ENCODE measurements at places on chromosomes 3 and 15.

DNA sequence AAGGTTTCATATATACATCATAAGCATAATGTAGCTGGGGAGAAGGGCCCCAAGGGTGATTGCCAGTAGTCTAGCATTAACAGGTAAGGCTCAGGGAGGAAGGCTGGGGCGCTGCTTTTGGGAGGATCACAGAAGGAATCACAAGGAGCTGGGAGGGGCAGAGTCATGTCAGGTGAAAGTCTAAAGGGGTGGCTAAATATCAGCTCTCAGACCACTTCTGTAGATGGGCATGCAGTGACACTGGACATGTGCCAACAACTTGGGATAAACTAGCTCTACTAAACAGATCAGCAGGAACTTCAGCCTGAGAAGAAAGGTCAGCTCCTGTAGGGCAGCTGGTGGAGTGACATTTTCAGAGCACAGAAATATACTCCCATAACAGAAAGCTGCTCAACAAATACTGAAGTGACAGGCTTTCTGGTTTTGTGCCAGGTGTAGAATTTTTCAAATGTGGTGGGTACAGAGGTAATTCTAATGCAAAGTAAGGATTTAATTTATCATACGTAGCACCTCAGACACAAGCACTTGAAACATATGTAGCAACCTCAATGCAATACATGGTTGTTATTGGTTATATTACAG, 79.4 kb downstream of the PEX5L start:
- no peak for DNase-seq

GRCh38 chr15:51367322-51367976, 26.0 kb downstream of the GLDN start:
- DNase-seq, result no peak

GRCh38 chr3:165502707-165503106, 306.5 kb upstream of the SLITRK3 start:
- DNase-seq, result no peak

DNA sequence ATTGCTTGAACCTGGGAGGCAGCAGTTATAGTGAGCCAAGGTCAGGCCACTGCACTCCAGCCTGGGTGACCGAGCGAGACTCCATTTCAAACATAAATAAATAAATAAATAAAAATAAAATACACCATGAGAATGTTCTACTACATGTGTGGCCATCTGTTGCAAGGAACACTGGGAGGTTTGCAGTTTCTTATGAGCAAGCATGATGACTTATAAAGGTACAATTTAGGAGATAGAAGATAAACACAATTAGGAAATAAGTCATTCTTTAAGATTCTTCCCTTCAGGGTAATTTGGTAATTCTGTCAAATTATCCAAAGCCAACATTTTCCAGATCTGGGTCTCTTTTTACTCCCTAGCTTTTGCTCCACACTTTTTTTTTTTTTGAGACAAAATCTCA, 13.4 kb downstream of the HTR3C start:
- peak; percentile 55 for DNase-seq

DNA sequence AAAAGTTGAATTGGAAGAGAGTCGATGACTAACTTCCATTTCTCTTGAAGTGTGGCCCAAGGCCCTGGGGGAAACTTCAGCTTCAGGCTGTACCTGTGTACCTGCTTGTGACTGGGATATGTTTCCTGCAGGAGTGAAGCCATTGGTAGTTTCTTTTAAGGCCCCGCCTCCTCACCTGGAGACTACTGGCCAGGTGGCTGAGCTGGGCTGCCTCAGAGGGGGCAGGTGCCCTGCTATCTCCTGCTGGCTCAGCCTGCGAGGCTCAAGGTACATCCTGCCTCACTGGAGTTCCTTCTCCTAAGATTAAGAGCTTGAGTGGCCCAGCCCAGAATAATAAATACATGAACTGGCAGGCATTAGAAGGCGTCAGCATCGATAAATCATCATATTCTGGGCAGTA, 121.6 kb upstream of the ROPN1 start:
- no peak for DNase-seq

GRCh38 chr3:97821287-97821773, 481 bp upstream of the CRYBG3 start:
- no peak for DNase-seq

DNA sequence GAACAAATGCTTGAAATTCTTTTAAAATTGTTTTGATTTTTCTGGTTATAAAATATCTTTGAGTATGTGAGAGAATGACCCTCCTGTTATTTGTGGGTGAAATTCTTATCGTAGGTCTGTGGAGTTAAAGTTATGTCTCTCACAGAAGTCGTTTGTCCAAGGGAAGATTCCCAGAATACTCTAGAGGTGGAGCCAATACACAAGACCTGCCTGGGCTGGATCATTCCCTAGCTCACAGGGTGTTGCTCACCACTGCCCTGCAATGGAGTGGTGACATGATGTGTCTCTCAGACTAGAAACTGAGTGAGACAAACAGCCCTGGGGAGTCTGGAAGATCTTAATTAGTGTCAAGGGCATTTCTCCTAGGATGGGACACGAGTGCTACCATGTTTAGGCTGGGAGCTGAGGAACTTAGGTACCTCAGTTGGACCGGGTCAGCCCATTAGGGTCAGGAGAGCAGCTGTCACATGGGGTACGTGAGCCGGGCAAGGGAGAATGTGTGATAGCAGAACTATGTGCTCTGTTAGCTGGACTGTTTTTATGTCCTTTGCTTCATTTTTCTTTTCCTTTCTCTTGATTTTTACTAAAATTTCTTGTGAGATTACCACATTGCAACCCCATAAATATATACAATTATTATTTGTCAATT, 53.6 kb upstream of the MYO5C start:
- DNase-seq, result peak; percentile 12

- peak; percentile 54 for DNase-seq
These were observed 152.7 kb downstream of the CD47 start for GRCh38 chr3:107938143-107938542.

DNA sequence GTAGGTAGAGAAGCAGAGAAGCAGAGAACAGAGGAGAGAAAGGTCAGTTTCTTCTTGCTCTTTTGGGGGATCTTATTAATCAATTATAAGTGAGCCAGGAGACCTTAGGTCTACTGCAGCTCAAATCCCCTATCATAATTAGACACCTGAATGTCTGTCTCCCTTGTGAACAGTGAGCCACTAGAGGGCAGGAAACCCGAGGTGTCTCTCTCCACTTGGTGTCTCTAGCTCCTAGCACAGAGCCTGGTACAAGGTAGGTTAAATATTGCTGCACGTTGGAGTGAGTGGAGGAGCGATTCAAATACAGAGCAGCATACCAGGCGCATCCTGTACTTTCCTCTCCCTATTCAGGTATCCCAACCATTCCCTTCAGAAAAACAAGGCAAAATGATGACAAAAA, 2.0 kb upstream of the ST8SIA2 start:
- DNase-seq, result peak; percentile 63

- DNase-seq, result no peak
These were observed 10.2 kb downstream of the EDEM1 start for GRCh38 chr3:5197470-5198312.

GRCh38 chr15:66237513-66238235, 15.9 kb downstream of the MEGF11 start:
- no peak for DNase-seq

DNA sequence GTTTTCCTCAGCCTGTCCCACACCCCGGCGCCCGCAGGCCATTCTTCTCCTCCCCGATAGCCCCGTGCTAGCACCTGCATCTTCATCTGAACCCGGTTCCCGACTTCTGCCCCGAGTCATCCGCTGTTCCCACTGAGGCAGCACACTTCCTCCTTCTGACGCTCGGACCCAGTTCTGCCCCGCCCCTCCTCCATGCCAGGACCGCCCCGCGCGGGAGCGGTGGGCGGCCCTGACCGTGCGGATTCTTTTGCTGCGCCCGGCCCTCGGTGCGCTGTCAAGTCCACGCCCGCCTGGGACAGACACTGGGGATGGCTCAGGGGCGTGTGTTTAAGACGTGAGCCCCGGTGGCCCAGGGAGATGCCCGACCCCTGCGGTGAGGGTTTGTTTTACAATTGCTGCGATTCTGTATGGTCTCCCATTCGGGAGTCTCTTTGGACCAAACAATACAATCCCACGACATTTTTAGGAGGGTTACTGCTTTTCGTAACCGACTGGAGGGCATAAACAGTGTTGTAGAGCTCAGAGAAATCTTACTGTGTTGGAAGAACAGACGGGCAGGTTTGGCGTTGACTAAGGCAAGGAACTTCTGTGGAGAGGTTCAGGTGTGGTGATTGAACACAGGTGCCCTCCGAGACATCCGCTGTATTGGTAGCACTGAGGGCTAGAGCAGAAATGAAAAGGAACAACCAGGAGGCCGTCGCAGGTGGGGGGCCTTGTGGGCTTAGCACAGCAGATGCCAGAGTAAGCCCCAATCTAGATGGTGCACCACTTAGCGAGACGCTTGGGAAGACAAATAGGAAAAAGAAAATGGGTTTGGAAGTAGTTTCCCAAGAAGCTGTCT, 716 bp downstream of the PTPN23 start:
- DNase-seq, result peak; percentile 86

GRCh38 chr15:37140531-37141058, 40.2 kb upstream of the MEIS2 start:
- DNase-seq, result no peak

DNA sequence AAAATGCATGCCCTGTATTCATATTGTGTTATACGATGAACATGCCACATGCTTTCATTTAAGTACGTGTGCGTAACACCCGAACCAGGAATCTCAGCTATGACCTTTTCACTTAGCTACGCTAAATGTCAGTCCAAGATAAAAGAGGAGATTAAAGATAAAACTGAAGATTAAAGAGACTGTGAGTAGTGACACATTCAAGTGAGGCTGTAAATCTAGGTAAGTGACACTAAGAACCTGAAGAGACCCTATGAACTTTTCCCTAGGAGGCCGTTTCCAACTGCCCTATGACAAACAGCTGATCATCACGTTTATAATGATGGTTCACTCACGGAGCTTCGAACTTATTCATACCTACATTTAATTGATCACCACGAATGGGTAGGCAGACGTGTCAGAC, 32.2 kb downstream of the TFRC start:
- DNase-seq, result peak; percentile 77

DNA sequence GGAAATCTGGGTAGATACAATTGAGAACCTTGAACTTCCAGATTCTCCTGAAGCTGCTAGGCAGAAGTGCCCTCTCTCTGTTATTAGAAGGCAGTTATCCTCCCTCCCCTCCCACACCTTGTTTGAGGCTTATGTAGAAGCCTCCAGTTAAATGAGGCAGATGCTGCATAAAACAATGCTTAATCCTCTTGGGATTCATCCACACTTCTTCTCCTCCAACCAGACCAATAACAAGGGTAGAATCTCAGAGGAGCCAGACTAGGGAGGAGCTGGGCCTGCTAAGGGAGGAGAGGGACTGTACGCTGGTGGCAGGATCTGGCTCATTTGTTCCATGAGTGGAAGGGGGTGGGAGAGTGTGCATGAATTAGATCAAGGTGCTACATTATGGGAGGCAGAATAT, 88.3 kb upstream of the PRR23C start:
- DNase-seq, result no peak

DNA sequence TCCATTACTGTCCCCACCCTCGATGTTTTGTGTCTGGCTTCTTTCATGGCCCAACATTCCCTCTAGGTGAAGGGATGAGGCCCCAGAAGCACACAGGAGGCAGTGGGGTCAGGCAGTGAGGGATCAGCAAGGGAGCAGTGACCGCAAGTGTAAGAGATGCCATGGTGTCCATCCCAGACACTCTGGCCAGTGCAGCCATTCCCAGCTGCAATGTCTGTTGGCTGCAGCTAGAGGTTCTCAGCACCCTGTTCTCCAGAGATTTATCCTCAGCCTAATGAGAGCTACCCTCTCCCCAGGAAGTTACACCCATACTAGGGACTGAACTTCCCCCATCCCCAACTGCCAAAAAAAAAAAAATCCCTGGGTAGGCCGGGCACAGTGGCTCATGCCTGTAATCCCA, 40.2 kb downstream of the TRANK1 start:
- peak; percentile 22 for DNase-seq

GRCh38 chr3:13496879-13497278, 16.8 kb downstream of the HDAC11 start:
- DNase-seq, result no peak

DNA sequence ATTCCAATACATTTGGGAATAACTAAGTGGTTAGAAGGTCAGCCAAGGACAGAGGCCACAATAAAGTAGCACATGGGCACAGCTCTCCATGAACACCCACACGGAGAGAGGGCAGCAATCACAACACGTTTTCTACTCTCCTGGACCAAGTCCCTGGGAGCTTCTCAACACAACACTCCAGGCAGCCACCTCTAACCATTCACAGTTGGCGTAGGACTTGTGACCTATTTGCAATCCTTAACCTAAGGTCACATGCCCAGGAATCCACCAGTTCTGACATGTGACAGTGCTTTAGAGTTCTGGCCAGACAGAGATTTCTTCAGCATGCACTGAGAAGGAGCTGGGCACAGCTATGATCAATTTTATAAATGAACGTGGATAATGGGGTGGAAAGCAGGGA, 280.8 kb downstream of the SHQ1 start:
- no peak for DNase-seq

GRCh38 chr3:66851894-66852613, 146.1 kb upstream of the KBTBD8 start:
- DNase-seq, result no peak

DNA sequence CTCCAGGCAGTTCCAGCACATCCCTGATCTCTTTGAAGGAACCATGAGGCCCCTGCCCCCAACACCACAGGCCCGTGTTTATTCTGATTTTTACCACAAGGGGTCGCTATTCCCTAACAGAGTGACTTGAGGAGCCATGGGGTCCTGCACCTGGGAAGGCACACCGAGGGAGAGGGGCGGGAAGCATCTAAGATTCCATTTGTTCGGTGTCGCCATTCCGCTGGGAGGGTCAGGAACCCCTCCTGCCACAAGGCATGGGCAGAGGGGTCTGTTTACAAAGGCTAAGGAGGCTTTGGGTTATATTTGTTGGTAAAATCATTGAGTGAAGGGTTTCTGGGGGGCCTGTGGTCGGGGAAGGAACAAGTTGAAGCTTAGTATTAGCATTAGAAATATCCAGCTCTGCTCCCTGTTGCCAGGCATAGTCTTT, 77.1 kb downstream of the WDR76 start:
- DNase-seq, result peak; percentile 82

DNA sequence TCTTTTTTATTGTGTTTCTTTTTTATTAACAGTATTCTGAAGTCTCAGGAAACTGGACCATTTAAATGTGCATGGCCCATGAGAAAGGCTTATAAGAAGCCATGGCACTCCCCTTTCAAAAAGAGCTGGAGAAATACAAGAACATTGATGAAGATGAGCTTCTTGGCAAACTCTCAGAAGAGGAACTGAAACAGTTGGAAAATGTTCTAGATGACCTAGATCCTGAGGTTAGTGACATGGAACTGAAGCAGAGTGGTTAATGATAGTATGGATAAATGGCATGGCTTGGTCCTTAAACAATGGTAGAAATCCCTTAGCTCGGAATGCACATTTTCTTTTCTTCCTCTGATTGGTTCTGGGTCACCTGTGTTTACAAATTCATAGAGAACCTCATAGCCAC, 14.9 kb downstream of the TMOD2 start:
- DNase-seq, result no peak

DNA sequence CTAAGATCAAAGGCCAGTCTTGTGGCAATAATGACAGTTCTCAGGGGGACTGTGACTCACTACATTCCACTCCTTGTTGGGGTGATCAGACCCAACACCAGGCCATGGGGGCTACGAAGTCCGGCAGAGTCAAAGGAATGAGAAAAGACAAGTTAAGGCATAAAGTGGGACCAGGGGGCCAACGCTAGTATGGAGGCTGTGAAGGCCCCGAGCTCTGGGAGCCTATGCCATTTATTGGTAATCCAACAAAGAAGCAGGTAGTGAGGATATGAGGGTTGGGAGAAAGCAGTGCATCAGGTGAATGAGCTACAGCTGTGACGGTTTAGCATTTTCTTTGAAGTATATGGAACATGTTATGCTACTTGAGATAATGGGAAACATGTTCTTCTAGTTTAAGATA, 104.4 kb upstream of the C2CD4B start:
- DNase-seq, result no peak

Measured in SK-N-DZ (cell line).